Putamen (tissue), 1 donor: ENCODE measurements at places on chromosomes 7 and 10.

DNA sequence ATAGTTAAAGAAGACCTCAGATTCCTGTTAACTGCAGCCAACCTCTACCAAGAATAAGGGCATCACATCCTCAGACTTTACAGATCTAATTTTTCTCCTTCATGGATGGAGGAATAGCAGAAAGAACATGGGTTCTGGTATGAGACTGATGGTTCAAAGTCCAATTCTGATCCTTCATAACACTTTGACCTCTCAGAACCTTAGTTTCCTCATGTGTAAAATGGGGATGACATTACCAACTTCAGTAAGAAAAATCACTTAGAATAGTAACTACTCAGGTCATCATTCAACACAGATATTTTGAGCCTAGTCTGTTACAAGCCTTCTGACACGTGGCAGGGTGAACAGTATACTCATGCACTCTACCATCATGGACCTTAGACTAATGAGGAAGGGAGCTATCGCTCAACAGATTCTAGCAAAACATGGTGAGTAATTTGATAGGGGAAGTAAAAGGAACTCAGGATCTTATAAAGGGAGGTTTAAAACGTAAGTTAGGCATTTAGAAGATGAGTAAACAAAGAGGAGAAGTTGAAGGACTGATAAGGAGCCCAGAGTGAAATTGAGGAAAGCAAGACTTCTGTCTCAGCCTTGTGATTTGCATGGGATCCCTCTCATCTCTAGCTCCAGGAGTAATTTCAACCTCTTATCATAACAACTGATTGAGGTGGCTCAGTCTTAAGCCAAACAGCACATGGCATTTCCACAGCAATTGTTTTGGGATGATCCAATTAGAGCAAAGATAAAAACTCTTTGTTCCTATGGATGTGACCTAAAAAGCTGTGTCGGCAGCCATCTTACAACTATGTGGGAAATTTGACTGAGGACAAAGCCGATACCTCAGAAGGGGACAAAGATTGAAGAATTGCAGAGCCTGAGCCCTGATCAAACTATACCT, 69.2 kb upstream of the TCF7L2 start:
- DNase-seq = no peak

GRCh38 chr10:124935946-124936345, 6.0 kb upstream of the ZRANB1 start:
- no peak for DNase-seq

DNA sequence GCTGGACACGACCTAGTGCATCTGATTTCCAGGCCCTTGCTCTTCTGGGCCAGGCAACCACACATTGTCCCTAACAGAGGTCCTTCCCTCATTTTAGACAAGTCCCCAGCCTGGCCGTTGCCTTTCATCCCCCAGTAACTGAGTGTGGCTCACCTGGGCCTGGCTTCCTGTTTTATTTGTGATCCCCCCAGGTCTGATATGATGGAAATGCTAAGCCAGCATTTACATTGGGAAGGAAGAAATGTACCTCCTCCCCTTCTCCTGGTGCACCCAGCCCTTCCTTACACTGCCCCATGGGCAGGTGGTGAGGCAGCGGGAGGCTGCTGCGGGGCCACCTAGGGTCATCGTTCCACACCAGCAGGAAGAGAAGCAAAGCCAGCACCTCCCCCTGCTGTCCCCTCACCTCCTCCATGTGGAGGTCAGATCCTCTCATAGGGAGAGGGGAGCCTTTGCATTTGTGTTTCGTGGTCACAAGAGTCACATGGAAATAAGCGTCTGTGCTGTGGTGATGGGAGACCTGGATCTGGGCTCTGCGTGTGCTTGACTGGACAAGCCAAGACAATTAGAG, 108.8 kb downstream of the GLRX3 start:
- no peak for DNase-seq

DNA sequence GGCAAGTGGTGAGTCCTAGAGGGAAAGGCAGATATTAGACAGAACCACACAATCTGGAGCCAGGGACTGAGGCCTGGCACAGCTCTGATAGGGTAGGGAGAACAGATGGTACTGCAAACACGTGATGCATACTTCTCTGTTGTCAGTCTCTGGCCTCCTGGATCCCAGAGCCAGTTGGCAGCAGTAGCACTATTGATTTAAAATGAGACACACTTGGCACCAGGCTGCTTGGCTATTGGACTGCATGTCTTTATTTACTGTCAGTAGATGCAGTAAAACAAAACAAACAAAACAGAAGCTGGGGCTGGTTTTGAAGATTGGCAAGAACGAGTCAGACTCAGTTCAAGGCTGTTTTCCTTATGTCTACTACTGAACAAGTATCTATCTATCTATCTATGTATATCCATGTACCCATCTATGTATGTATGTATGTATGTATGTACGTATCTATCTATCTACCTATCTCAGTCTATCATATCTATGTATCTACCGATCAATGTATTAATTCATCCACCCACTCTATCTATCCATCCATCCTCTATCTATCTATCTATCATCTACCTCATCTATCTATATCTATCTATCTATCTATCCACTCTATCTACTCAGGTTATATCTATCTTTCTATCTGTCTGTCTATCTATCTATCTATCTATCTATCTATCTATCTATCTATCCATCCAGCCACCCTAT, 23.4 kb upstream of the MGAM2 start:
- peak; percentile 75 for DNase-seq

- peak; percentile 83 for DNase-seq
Observed at GRCh38 chr10:110794808-110795207, 76.9 kb upstream of the PDCD4 start.

GRCh38 chr7:38702002-38702535, 70.9 kb upstream of the AMPH start:
- no peak for DNase-seq

- DNase-seq = no peak
Observed at GRCh38 chr7:98879198-98879978, 1.1 kb downstream of the TRRAP start.

DNA sequence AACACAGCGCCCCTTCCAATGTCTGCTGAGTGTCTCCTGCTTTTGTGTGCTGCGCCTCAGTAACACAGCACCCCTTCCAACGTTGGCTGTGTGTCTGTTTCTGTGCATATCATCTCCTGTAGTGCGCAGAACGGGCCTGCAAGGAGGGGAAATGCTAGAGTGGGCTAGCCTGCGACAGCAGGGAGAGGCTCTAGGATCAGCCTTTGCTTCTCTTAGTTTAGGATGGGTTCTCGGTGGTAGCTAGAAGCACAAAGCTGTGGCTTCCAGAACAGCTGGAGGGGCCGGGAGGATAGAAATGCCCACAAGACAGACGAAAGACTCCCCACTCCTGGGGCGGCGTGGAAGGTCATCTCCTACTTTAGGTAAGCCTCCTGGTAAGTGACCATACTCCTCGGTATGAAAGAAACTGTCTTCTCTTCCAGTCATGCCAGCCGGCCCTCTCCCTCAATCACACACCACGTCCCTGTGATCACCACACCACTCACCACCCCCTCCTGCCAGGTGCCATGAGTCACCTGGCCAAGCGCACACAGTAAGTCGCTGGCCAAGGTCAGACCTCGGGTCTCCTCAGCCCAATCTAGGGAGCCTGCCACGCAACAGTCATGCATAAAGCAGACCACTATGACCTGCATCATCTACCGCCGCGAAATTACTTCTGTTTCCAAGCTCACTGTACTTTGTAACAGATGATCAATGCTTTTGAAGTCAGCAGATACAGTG, 4.8 kb downstream of the PITRM1 start:
- no peak for DNase-seq

DNA sequence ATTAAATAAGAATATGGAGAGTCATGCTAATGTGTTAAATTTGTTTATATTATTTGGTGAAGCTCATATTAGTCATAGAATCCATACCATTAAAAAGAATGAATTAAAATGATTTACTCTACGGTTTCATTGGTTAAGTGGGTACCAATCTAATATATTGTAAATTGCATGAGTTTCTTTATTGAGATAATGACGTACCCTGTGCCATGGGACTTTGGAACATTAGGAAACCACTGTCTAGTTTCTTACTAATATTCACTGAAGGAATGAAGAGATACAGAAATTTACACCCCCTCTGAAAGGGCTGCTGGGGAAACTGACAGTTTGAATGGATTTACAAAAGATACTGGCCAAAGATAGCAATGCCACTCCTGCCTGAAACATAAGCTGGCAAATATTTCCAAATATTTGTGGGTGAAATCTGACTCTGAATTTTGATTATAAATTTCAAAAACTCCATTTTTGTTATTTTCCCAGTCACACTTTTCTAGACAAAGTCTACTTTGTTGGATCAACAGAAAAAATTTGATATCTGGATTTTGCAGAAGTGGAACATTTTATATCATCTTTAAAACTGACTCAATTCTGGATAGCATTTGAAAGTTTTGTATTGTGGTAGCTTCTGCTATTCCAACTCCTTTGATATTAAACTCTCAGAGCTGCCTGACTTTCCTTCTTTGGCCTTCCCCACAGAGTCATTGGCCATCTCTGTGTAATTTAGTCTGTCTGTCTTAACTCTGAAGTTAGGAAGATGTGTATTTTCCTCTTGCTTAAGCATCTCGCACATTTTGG, 22.3 kb downstream of the MDFIC start:
- no peak for DNase-seq

DNA sequence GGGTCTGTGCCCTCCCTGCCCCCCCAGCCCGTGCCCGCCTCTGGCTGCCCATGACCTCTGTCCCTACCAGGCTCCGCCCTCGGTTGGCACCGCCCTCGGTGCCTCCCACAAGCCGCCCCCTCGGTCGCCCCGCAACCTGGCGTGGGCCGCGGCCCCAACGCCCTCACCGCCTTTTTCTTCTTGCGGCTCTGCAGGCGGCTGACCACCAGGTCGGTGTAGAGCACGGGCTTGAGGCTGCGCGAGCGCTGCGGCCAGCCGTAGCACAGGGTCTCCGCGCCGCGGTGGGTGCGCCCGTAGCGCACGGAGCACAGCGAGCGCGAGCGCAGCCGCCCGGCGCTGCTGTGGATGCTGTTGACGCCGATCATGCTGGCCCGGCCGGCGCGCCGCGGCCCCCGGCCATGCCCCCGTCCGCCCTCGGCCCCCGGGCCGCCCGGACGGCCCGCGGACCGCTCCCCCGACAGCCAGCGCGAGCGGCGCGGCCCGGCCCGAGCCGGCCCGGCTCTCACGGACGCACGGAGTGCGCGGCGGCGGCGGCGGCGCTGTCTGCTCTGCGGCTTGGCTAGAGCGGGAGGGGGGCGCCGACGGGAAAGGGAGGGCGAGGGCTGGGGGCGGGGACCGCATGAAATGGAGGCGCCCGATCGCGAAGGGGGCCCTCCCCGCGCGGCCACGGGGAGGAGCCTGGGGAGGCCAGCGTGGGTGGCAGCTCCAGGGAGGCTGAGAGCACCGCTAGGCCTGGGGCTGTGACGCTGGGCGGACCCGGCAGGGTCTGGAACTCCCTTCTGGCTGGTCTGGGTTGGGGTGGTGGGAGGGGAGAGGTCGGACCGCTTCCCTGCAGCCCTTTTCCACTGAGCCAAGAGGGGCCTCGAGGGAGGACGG, 9.6 kb downstream of the PSD start:
- DNase-seq = peak; percentile 69

GRCh38 chr10:43868952-43869351, 220.3 kb upstream of the ZNF32 start:
- no peak for DNase-seq

DNA sequence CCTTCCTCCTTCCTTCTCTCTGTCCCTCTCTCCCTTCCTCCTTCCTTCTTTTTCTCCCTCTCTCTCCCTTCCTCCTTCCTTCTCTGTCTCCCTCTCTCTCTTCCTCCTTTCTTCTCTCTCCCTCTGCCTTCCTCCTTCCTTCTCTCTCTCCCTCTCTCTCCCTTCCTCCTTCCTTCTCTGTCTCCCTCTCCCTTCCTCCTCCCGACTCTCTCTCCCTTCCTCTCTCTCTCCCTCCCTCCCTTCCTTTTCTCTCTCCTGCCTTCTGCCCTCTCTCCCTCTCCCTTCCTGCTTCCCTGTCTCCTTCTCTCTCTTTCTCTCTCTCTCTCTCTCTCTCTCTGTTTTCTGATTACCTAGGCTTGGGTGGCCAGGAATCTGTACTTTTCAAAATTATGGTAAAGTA, 16.6 kb upstream of the GFRA1 start:
- no peak for DNase-seq

- DNase-seq = peak; percentile 33
Observed at GRCh38 chr7:42843205-42843800, 68.6 kb downstream of the C7orf25 start.

GRCh38 chr10:5659702-5660528, 6.5 kb downstream of the ASB13 start:
- no peak for DNase-seq

- no peak for DNase-seq
Observed at GRCh38 chr7:38878694-38879457, 30.1 kb downstream of the VPS41 start.
